Stimulated activated CD8-positive, alpha-beta memory T cell treated with anti-CD3 and anti-CD28 coated beads, Interleukin-15, amount 100 ng/mL, for 24 hours (primary cell): ENCODE measurements at places on chromosomes 12 and 14.

GRCh38 chr12:97560350-97560749 lies 97.7 kb downstream of the RMST start:
- DNase-seq, result no peak

GRCh38 chr12:181921-182320 lies 32.0 kb downstream of the SLC6A12 start:
- DNase-seq, result no peak

DNA sequence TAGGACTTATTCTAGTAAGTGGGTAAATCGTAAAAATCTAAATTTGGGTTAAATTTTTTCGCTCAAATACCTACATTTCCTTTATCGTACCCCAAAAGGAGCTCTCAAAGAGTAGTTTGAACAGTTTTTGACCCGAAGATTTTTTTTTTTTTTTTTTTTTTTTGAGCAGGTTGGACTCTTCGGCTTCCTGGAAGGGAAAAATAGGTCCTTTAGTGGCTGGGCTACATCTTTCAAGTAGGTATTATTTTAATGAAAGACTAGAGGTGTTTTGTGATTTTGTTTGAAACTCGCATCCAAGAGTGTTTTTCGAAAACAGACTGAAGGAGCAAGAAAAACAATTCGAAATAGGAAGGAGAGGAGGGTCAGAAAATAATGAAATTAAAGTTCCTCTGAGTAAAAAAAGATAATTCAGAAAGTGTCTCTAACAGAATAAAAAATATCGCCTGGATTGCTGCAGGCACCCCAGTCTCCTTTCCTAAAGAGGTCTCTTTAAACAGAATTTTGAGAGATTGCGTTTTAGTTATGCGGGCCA lies 6.0 kb downstream of the CDKN1B start:
- DNase-seq, result no peak

DNA sequence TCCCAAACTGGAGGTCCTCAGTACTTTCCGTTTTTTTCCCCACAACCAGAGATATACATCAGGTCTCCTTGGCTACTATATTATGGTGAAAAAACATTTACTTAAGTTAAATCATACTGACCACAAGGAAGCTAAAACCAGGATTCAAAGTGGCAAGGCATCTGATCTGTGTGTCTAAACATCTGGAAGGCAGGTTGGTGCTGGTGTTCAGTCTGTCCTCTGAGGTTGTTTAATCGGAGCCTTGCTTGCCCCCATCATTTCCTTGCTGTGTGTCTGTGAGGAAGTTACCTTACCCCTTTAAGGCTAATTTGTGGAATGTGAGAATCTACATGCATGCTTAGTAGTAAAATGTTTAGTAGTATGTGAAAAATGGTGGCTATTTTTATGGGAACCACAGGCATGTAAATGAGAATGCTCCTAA lies 75.6 kb downstream of the GALNT4 start:
- DNase-seq, result no peak

DNA sequence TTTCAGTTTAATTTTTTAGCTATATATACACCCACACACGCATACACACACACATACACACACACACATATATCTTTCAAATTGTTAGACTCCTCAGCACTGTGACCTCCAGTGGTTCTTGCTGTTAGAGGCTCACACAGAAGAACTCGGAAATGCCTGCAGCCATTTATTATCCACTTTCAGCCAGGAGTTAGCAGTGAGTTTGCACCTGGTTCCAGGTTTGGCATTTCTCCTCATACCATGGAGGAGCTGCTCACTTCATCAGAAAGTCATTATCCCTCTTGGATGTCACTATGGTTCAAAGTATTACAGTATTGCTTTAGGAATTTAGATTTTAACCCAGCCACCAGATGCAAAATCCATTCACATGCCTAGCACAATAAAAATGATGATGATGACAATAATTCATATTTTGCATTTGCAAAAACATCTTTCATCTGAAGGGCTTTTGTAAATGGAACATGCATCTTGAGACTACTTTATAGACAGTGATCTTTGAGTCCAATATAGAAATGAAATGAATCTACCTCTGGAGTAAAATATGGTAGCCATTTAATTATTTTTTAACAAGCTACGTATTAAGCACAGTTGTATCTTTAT lies 42.3 kb downstream of the NPAS3 start:
- DNase-seq, result no peak

DNA sequence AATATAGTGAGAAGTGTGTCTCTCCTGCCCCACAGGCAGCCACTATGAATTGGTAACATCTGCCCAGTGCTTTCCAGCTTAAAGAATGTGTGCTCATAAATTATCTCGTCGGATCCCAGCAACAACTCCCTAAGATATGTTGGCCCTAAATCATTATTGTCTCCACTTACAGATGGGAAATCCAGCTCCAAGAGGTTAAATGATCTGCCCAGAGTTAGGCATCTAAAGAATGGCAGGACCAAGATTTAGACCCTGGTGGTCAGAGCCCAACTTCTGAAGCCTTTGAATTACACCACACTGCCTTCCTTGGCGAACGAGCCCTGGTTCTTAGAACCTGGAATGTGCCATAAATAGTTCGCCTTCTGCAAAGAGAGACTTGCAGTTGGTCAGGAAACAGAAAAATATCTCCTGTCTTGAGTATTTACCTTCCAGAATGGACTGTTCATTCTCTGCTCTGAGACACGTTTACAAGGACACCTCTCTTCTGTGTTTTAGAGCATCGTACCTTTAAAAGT lies 20.1 kb upstream of the PLEK2 start:
- no peak for DNase-seq

DNA sequence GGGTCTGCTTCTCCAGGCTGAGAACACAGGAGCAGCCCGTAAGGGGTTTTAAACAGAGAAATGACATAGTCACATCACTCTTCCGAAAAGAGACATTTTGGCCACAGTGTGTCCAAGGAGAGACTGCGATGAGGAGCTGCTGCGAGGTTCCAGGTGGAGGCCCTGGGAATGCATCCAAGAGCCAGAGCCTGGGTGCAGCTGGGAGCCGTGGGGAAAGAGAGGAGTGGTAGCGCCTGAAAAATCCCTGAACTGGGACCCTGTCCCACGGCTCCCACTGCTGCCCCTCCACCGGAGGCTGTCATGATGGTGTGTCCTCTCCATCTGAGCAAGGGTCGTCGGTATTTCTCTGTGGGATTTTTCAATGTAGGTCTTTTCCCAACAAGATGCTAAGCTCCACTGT lies 146.9 kb downstream of the BCL11B start:
- no peak for DNase-seq

DNA sequence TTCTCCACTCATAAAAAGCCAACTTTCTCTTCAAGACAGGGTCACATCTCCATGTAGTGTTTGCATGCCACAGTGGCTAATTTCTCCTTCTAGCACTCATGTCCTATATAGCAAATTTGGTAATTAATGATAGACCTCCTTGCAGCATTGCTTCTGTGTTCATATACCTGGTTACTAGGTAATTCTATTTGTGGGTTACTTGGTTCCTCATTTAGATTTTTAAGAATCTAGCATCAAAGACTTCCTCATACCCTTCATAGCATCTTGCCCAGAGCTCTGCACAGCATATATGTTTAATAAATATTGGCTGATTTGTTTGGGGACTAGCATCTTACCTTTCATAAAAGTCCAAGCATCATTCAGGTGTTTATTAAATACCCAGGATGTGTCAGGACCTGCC lies 152.1 kb downstream of the DUSP6 start:
- DNase-seq, result no peak

GRCh38 chr12:16389594-16389993 lies 42.1 kb downstream of the MGST1 start:
- no peak for DNase-seq

DNA sequence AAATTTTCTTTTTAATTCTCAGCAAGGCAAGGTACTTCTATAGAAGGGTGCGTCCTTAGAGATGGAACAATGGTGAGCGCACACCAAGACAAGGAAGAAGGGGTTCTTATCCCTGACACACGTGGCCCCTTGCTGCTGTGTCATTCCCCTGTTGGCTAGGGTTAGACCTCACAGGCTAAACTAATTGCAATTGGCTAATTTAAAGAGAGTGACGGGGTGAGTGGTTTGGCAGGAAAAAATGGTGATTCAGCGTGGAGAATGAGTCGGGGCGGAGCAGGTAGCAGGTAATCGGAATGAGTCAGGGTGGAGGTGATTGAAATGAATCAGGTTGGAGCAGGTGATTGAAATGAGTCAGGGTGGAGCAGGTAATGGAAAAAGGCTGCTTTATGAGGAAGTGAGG lies 36.3 kb upstream of the HECTD1 start:
- no peak for DNase-seq

DNA sequence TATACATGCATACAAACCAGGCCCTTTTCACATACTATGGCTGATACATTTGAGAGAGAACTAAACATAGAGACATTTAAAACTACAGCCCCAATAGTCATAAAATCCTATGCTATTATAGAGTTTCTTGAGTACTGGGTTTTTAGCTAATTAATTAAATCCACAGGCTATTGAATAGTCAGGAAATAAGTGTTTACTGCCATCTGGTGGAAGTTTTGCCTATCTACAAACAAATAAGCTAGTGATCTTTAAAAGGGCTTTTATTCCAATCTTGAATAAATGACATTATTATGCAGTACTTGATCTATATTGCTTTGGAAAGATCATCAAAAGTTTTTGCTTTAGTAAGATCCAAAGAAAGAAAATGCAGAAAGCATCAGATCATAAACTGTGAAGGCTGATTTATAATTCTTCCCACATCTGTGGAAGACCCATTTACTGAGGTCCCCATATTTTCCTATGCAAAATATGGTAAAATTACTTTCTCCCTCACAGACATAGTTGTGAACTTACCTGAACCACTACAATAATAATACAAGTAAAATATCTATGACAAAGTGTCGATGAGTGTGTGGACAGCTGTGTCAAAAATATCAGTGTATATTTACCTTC lies 131.3 kb downstream of the ITPR2 start:
- no peak for DNase-seq

- DNase-seq, result no peak
These were observed 84.1 kb downstream of the ATP23 start for GRCh38 chr12:58025431-58025830.

DNA sequence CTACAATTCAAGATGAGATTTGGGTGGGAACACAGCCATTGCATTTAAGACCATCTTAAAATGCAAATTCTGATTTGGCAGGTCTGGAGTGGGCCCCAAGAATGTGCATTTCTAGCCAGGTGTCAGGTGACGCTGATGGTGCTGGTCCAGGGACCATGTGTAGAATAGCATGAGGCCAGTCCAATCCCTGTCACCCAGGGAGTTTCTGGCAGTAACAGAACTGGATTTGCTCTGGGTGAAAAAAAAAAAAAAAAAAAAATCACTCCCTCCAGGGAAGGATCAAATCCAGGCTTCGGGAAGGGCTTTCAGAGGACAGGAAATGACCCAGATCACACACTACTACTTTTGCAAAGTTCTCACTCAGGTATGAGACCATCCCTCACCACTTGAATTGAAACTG lies 213.2 kb upstream of the NOS1 start:
- DNase-seq, result no peak

DNA sequence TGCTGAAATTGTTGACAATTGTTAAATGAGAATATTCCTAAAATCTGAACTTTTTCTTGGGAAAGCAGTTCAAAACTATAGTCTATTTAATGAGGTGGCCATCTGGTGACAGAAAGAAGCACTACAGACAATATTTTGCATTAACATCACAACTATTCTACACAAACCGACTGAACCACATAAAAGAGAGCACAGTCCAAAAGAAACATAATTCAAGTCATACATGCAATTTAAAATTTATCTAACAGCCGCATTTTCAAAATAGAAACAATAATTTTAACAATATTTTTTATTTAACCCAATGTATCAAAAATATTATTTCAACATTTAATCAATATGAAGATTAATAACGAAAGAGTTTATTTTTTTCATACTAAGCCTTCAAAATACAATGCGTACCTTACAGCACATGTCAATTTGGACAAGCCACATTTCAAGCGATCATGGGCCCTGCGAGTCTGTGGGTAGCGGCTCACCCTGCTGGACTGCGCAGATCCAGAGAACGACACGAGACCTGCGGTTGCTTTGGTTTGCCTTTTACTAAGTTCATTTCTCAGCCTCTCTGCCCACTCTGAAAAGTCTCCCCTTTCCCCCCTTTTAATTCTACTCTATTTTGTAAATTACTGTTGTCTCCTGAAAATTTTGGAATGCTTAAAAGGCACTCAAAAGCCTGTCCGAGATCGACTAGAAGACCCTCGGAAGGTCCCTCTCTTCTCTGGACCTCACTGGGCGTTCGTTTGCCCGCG lies 947 bp upstream of the LRRC9 start:
- no peak for DNase-seq

- no peak for DNase-seq
These were observed 4.0 kb downstream of the FAM222A start for GRCh38 chr12:109717390-109718357.

DNA sequence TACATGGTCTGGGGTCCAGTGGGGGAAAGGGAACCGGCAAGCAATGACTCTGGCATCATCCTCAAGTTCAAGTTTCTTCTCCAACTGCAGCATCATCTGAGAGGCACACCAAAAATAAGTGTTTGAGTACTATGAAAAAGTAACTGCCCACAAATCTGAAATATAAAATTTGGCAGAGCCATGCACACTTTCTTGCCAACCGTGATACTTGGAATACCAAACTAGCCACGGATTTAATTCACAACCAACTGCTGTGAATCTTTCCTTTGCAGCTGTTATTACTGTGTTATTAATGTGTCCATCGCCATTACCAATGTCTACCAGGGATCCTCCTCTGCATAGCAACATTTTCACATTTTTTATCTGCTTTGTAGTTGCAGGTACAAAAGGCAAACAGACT lies 74.6 kb downstream of the GXYLT1 start:
- no peak for DNase-seq

DNA sequence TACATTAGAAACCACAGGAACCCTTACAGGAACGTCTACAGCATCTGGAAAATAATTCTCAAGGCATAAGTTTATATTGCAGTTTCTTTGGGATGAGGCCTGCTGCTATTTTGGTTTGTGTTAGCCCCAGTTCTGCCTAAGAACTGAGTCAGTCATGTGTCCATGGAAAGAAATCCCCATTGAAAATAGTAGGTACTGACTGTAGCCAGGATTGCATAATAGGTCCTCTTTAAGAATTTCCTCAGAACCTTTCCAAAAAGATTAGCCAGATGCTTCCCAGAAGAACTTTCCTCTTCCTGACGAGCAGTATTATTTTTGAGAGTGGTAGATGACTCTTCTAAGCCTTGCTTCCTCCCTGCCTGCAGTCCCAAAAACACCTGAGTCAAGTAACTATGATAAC lies 52.6 kb downstream of the RASSF8 start:
- DNase-seq, result no peak

GRCh38 chr12:57370696-57371095 lies 60.1 kb downstream of the R3HDM2 start:
- DNase-seq, result no peak

DNA sequence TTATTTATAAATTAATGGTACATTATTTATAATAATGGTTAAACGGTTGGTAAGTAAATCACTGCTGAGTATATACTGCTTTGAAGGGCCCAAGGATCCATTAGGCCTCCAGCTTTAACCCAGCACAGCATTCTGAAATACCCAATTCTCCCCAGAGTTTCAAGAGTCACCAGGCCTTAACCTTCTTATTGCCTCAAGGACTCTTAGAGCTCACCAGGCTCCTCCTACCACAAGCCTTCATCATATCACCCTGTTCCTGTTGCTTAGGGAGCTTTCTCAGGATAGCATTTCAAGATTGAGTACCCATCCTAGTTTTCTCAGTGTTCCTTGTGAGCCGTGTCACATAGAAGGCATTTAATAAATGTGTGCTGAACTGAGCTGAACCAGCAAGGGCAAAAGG lies 242.5 kb downstream of the FBXL14 start:
- DNase-seq, result no peak
